ENCODE measurements at places on chromosomes 4 and X.

DNA sequence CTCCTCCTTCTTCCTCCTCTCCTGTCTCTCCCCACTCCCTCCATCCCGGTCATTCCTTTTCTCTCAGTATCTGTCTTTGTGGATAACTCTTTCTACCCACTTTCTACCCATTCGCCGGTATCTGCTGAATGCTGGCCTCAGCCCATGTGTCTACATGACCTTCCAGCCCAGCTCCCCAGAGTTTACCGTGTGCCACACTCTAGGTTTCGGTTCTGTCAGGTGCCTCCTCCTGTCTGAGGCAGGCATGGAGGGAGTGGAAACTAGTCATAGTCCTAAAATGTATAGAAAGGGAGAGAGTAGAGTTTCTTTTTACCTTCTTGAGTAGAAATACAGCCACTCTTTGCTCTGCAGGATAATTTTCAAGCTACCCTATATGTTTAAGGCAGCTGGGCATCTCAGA is 33.5 kb upstream of the SCRG1 start:
- DNase-seq: no peak

- DNase-seq: no peak
These were observed 615 bp downstream of the CACNA1F start for GRCh38 chrX:49232525-49232924.

- no peak for DNase-seq
These were observed 47.2 kb upstream of the LAS1L start for GRCh38 chrX:65581661-65582339.

DNA sequence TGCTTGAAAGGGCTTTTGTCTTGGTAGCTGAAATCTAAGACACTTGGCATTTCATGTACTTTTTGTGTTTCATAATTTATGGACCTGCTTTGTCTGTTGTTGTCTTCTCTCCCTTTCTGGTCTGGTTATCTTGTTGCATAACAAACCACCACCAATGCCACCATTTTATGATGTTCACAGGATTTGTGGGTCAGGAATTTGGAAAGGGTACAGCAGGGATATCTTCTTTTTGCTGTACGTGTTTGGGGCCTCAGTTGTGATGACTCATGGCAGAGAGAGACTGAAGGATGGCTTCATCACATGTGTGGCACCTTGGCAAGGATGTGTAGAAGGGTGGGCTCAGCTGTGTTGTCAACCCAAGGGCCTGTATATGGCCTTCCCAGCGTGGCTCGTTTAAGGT is 35.2 kb downstream of the KDM6A start:
- DNase-seq: no peak

DNA sequence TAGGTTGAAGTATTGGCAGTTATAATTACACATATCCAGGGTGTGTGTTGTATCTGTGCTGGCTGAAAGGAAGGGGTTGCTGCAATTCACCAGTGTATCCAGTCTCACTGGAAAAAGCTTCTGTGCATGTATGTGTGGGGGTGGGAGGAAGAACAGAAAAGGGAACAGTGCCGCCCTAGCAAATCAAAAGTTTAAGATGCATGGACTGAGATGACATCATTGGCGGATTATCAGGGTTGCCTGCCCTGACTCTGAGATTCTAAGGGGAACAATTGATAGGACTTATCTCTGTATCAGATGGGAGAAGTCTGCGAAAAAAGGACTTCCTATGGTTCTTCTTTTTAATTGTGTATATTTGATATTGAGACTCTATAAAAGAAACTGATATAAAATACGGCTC is 3.5 kb downstream of the SLC25A43 start:
- DNase-seq: no peak

GRCh38 chrX:20529711-20530110 is 263.0 kb upstream of the RPS6KA3 start:
- DNase-seq: no peak

GRCh38 chr4:15413010-15413622 is 14.7 kb upstream of the C1QTNF7 start:
- no peak for DNase-seq

DNA sequence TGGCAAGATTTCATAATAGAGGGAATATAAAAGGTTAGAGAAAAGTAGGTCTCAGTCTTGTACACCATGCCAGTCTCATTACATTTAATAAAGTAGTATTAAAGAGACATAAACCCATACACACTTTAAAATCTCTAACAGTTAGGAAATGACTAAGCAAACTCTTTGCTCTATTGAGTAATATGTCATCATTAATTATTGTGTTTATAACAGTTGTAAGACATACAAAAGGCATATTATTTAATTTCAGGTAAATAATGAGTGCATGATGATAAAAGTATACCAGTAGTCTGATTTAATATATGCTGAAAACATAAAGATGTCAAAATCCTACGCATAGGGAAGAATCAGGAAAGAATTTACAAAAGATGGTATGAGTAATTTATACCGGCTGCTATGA is 31.0 kb upstream of the FGG start:
- no peak for DNase-seq

GRCh38 chr4:185513489-185514181 is 21.7 kb downstream of the PDLIM3 start:
- peak; percentile 18 for DNase-seq

DNA sequence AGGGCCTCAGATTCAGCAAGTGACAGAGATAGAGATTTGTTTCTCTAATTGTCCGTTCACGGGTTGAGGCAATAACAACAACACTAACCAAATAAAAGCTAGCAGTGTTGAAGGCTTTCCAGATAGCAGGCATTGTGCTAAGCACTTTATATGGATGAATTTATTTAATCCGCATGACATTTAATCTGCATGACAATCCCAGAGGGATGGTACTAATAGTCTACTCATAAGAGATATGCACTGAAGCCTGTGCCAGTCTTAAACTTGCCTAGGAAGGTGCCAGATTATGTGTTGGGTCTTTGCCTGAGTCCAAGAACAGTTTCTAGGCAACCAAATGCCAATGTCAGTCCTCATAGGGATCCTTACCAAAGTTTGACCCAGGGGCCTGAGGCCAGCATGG is 37.7 kb upstream of the FAT1 start:
- DNase-seq: no peak

DNA sequence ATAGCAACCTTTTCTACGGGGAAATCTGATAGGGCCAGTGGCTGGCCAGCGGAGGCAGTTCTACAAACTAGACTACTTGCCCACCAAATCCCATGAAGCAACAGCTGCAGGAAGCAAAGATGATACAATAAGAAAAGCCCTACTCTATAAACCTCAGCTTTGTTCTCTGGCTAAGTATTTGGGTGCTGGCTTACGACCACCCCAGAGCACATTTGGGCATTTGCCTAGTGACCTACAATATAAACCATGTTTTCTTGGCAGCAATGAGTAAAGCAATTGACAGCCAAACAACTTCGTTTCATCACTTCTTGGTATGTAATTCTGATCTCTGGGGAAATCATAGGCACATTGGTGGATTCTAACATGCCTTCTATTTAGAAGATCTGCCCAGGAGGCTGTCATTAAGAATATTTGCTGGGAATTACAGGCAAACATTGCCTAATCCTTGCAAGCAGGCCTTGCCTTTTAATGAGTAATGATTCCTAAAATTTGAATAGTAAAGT is 7.5 kb upstream of the LHFPL1 start:
- DNase-seq: no peak

DNA sequence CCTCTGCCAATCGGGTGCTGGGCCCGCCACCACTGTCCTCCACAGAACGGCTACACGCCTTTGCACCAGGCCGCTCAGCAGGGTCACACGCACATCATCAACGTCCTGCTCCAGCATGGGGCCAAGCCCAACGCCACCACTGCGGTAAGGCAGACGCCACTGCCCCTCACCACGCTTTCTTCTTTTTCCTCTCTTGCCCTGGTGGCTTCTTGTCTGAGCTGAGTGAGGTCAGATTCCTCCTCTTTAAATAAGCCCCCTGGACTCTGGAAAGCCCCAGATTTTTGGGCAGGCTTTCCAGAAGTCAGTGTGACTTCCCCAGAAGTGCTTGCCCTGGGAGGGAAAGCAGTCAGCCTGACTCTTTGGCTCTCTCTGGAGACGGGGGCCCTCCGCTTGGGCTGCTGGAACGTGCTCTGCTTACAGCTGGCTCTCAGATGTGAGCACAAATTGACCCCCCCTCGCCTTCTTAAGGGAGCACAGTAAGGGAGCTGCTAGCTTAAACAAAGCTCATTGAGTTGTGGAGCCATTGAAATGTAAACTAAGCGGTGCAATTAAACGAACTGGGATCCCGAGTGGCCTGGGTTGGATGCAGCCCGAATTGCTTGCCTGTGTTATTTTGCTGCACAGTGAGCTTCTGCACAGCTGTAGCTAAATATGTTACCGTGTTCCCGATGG is 243.1 kb downstream of the ANK2 start:
- DNase-seq: no peak

DNA sequence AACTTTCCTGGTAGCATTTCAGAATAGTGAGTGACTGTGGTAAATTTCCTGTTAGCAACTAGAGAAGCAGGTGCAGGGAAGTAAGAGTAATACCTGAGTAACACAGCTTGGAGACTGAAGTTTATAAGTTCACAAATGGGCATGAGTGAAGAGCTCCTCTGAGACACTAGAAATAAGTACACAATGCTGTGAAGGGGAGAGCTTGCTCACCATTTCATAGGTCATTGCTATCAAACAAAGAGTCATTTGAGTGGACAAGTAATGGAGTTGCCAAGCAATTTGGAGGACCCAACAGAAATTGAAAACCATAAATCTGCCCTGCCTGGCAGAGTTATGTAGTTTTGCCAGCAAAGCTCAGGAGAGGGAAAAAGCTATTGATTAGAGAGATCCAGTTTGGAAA is 523.6 kb downstream of the TRAM1L1 start:
- DNase-seq: no peak

DNA sequence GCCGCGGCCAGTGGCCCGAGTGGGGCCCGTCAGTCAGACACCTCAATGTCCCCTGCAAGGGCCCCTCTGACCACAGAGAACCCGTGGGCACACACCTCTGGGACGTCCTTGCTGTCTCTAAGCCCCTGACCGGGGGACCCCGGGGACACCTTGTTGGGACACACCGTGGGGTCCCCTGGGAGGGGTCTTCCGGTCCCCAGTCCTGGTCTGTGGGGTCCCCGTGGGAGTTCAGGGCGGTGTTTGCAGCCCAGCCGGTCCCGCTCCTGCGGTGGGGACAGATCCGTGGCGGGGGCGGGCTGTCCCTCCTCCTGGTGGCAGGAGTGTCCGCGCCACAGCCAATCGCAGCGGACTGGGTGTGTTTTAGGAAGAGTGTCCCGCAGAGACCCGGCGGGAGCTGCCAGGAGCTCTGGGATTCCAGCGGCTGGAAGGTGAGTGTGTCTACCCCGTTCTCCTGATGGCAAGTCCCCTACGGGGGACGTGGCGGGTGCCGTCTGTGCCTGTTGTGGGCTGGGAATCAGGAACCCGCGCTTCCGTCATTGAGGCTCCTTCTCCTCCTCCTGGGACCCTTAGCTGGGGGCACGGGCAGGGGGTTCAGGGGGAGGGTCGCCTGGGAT is 5.1 kb upstream of the PLCXD1 start:
- peak; percentile 80 for DNase-seq

DNA sequence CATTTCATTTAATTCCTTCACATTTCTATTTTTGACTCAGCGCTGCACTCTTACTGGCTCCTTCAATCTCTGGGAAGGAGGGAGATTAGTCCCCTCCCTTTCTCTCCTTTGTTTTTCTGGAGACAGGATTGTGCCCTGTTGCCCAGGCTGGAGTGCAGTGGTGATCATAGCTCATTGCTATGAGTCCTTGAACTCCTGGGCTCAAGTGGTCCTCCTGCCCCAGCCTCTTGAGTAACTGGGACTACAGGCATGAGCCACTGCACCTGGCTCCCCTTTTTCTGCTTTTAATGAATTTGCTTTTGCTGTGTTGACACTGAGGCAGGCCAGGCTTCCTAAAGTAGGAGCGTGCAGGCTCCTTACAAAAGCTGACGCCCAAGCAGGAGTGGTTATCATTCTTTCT is 10.5 kb downstream of the TBC1D14 start:
- no peak for DNase-seq

- DNase-seq: peak; percentile 27
These were observed 53.3 kb downstream of the RGS12 start for GRCh38 chr4:3346146-3346545.

GRCh38 chrX:12890467-12890866 is 16.0 kb upstream of the TLR8 start:
- DNase-seq: no peak

DNA sequence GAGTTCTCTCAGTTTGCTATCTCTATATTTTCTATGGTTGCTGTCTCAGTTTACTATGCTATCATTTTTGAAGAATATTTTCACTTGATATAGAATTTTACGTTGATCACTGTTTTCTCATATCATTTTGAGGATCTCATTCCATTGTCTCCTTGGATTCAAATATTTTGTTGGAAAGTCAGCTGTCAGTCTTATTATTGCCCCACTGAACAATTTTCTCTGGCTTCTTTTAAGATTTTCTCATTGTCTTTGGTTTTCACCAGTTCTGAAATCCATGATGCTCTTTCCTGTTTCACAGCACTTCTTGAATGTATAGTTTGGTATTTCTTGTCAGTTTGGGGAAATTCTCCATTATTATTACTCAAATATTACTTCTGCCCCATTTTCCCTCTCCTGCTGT is 81.1 kb downstream of the ENPP6 start:
- DNase-seq: no peak

DNA sequence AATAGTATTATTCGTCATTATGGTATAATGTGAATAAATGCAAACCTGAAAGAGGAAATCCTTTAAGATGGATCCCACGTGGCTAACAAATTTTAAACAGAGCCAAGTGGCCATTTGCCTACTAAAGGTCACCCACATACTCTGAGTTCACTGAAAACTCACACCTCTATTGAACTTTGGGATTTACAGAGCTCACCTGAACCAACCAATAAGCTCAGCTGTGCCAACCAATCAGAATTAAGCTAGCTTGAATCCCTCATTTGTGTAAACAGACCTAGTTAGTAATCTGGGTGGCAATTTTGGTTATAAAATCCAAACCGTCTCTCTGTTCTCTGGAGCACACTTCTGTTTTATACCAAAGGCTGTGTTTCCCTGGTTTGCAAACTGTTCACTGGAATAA is 5.4 kb upstream of the NUDT9 start:
- no peak for DNase-seq

DNA sequence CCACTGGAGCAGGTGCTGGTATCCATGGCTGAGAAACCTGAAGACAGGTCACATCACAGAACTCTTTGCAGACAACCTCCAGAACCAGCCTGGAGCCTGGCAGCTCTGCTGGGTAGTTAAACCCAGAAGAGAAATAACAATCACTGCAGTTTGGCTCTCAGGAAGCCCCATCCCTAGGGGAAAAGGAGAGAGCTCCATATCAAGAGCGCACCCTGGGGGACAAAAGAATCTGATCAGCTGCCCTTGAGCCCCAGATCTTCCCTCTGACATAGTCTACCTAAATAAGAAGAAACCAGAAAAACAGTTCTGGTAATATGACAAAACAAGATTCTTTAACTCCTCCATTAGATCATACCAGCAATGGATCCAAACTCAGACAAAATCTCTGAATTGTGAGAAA is 823.2 kb upstream of the FRG1 start:
- no peak for DNase-seq

- DNase-seq: no peak
These were observed 754.8 kb upstream of the FRG1 start for GRCh38 chr4:189185810-189186432.

DNA sequence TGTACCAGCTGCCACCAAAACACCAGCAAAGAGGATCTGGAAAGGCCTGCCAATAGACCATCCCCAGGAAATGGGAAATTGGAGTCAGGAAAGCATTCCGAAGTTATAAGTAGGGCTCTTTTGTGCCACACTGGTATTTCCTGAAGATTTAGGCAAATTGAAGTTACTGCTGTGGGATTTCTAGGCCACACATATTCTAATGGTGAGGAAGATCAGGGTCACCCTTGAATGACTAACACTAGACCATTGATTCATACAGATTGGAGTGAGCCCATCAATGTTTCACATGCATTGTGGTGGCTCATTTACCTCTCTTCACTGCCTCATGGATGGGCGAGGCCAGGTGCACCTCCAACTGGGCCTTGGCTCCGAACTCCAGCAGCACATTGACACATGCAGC is 22.6 kb downstream of the ASB11 start:
- DNase-seq: no peak
